ENCODE measurements at places on chromosomes 4 and X.
A peak's percentile ranks its signal among the peaks of the same experiment; 100 is the strongest.

GRCh38 chr4:120921456-120922380, 808 bp downstream of the PRDM5 start:
- no peak for DNase-seq

DNA sequence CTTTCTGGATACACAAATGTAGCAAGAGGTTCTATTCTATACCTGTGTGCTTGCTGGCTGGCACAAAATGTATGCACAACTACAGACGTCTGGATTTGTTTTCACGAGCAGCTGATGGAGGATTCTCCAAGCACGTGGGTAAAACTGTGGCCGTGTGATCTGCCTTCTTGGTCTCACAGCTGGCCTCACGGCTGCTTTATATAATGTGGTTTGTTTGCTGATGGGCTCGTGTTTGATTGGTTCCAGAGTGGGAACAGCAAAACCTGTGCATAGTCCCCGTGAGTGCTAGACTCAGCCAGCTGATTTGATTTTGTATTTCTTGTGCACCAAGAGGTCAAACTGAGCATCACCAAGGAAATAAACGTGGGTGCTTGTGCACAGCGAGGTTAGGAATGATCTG, 262.6 kb upstream of the RPS6KA3 start:
- no peak for DNase-seq

DNA sequence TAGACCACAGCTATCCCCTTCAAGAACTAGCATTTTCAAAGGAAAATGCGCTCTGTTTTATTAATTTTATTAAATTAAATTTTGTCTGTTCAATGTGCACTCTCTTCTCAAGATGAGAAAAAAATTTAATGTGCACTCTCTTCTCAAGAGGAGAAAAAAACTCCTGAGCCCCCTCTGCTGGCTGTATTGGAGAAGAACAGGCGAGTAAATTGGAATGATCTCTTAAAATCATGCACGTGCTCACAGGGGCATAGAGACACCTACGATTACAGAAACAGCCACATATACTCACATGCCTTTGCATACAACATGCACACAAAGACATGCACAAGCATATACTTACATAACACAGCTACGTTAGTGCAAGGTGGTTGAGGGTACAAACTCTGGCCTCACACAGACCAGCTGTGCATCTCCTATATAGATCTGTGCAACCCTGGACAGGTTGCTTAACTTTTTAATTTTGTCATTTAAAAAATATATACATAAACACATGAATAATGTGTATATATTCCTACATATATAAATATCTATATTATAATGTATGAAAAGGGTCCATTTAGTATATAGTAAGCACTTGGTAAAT, 176.2 kb upstream of the CXorf66 start:
- DNase-seq: peak; percentile 17

DNA sequence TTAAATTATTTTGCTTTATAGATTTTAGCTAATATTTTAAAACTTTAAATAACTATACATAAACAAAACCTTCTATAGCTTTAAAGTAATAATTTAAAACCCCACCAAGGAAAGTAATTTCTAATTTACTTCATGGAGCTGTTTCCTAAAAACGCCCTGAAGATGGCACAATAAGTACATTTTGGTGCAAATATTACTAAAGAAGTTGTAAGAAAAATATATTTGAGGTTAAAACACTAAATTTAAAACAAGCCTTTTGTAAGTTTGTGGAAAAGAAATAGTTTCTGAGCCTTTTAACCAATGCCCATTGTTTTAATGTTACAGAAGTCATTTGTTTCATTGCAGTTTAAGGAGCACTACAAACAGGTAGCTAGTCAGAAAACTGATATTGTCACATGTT, 137.4 kb upstream of the AGA start:
- DNase-seq: no peak

- peak; percentile 67 for DNase-seq
Measured at GRCh38 chrX:136577552-136577951, 45.5 kb downstream of the VGLL1 start.

- DNase-seq: no peak
Measured at GRCh38 chrX:39802908-39803307, 294.9 kb downstream of the BCOR start.

GRCh38 chr4:2606960-2607506, 70.6 kb downstream of the FAM193A start:
- DNase-seq: no peak

GRCh38 chr4:81594490-81595159, 122.9 kb upstream of the RASGEF1B start:
- DNase-seq: no peak

- no peak for DNase-seq
Measured at GRCh38 chrX:106035064-106035463, 3.5 kb downstream of the SERPINA7 start.

DNA sequence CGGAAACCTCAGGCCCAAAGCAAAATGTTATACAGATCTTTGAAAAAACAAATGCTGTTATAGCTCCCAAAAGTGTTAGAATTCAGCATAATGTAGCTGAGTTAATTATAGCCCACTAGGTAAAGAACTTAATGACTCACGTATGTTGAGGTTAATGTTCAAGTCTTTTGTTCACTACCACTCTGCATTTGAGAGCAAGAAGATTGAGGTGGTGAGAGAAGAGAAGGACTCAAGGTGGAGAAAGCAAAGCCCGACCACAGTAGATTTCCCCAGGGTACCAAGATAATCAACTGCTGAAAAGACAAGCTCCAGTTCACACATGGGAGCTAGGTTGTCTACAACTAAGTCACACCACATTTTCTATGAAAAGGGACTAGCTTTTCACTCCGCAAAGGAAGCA, 480.2 kb downstream of the DTHD1 start:
- DNase-seq: no peak

DNA sequence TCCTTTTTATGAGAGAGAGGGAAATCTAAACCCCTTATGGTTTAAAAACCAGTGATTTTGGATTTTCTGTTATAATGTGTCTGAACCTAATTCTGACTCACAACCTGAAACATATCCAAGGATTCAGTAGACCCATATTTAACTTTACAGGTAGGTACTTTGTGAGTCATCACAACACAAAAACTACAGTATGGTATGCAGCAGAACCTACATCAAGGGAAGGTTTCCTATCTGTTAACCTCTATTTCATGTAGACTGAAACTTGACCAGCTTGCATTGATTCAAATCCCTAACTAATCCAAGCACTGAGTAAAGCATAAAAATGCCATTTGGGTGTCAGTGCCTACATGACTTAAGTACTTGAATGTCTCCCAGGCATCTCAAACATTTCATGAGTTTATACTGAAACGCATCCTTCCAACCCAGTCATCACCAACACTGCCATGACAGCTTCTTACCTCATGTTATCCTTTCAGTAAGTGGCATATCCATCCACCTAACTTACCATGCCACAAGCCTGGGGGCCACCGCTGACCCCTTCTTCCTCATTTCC, 4.3 kb upstream of the ARHGAP10 start:
- no peak for DNase-seq

GRCh38 chr4:164531336-164531735, 222.6 kb upstream of the SMIM31 start:
- DNase-seq: no peak

- DNase-seq: no peak
Measured at GRCh38 chr4:23171976-23172375, 479.2 kb downstream of the GBA3 start.

DNA sequence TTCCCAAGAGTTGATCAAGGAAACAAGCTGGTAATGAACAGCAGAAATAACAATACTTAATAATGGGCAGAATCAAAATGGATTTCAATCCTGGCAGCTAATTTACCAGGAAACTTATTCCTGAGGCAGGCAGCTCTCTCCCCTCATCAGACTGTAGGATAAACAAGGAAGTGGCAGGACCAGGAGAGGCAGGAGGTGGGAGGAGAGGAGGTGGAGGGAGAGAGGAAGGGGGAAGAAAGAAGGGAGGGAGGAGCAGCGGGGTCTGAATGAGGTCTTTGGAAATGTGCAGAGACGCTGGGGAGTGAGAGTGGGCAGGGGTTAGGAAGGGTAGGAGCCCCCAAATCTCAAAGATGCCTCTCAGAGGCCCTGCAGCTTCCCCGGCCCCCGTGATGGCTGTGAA, 231.5 kb downstream of the BCOR start:
- no peak for DNase-seq

GRCh38 chr4:100062921-100063320, 112.8 kb upstream of the H2AZ1 start:
- DNase-seq: no peak

- DNase-seq: no peak
Measured at GRCh38 chr4:158841540-158841939, 72.7 kb downstream of the FNIP2 start.

- no peak for DNase-seq
Measured at GRCh38 chrX:103565752-103566151, 19.6 kb upstream of the TCEAL4 start.

DNA sequence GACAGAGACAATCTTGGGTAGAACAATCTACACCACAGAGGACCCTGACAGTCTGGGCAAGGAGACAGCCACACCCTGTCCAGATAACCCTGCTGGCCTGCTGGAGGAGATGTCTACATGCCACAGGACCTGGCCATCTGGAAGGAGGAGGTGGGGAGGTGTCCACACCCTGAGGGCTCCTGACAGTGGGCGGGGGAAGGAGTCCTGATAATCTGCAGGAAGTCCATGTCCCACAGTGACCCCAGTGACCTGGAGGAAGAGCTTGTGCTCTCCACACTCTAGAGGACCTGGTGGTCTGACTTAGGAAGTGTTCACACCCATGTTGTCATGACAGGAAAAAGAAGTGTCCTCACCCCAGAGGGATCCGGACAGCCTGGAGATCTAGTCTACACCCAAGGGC, 5.5 kb downstream of the SUV39H1 start:
- DNase-seq: no peak

- no peak for DNase-seq
Measured at GRCh38 chr4:67109276-67109675, 436.0 kb downstream of the CENPC start.

- no peak for DNase-seq
Measured at GRCh38 chrX:1600406-1601050, 9.1 kb downstream of the AKAP17A start.

- no peak for DNase-seq
Measured at GRCh38 chr4:84905646-84906045, 60.8 kb downstream of the WDFY3 start.

DNA sequence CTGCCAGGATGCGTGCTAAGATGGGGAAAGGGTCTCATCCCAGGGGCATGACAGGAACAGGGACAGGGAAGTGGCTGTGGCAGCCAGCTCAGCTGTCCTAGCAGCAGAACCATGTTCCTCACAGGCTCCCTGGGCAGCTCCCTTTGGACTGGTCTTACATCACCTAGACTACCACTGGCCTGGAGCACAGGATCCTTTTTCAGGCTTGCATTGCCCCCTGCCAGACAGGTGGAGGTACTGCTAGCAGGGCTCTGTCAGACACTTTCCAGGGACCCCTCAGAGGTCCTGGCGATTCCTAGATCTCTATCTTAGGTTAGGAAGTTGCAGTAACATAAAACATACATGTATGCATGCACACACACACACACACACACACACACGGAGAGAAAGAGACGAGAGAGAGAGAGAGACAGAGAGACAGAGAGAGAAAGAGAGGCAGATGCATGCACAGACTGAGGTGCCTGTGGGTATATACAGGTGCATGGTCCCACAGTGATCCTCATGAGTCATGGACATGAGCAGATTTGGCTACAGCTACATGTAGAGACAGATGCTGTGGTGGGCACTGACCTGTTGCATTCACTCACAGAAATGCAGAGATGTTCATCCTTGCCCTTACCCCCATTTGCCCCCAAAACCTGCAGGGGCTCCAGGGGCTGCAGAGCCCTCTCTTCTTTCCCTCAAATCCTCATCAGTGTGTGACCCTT, 63.6 kb downstream of the STARD8 start:
- DNase-seq: no peak

- DNase-seq: no peak
Measured at GRCh38 chr4:151359576-151359975, 34.2 kb upstream of the SH3D19 start.

DNA sequence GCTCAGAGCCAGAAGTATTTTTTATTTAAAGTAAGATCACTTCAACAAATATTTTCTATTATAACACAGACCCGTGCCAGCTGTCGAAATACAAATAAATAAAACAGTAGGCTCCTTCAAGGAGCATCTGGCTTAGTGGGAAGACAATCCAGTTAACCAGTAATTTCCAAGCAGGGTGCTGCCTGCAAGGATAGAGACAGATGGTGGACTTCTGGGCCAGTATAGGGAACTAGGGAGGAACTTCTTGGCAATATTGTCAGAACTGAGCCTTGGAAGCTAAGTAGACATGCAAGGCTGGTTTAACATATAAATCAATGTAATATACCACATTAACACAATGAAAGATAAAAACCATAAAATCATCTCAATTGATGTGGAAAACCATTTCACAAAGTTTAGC, 17.0 kb upstream of the MTMR1 start:
- DNase-seq: no peak
